ENCODE measurements at places on chromosomes 2 and 18.
A peak's percentile ranks its signal among the peaks of the same experiment; 100 is the strongest.

DNA sequence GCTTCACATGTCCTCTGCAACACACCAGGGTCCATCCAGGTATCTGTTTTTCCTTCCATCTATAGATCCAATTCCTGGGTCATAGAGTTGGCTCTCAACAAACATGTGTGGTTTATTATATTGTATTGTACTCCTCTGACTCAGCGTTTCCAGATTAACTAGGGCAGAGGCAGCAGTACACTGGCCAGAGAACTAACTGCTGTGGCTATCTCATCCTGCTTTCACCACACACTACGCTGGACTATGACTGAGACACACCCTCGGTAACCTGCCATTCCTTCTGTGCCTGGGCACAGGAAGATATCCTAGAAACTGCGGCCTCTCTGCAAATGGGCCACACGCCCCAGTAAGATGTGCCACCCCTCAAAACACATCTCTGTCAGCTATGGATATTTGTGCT lies 159.8 kb upstream of the STK17B start:
- DNase-seq: no peak

GRCh38 chr2:143329288-143329687 lies 200.1 kb downstream of the ARHGAP15 start:
- DNase-seq: no peak

DNA sequence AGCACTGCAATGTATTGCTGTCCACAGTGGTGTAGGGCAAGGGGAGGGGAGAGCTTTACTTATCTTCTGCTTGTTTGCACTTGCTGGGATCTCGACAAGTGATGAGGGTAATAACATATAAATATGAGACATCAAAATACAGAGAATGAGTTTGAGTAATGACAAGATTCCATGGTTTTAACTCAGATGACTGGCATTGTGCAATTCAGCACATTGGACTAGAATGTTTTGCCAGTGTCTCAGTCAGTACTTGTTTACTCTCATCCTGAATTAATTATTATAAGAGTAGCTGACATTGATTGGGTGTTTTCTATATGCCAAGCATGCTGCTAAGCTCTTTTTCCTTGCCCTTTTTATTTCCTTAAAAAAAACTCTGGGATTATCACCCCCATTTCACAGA lies 306.7 kb upstream of the MMADHC start:
- no peak for DNase-seq

DNA sequence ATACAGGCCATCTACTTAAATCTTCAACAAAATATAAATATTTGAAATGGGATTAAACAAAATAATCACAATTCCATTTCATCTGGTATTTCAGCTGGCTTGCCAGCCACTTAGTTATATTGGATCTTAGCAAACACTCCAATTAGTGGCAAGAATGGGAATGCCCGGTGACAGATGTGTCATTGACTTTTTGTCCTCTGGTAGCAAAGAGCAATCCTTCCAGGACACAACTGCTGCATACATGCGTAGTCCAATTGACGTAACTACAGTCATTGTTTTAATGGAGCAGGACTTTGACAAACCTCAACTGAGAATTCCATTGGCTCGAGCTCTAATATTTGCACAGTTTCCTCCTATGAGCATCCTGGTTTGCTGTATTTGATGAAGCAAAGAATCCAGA lies 69.9 kb downstream of the RNF152 start:
- no peak for DNase-seq

DNA sequence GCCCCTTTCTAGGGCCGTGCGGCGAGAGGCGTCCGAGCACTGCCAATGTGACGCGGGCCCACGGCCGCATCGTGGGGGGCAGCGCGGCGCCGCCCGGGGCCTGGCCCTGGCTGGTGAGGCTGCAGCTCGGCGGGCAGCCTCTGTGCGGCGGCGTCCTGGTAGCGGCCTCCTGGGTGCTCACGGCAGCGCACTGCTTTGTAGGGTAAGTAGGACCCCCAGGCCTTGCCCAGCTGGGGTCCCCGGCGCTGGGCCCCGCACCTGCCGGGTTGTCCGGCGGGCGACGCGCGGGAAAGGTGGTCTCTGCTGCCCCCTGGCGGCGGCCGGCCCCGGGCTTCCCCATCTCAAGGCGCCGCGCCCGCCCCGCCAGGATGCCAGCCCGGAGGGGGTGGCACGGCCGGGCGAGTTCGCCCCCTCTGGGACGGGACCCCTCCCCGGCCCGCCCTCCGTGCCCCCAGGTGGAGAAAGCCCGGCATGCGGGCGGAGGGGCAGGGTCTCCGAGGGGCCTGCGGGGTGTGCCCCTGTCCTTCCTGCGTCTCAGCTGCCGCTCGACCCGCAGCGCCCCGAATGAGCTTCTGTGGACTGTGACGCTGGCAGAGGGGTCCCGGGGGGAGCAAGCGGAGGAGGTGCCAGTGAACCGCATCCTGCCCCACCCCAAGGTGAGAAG lies 1.9 kb downstream of the PRSS56 start:
- peak; percentile 48 for DNase-seq

DNA sequence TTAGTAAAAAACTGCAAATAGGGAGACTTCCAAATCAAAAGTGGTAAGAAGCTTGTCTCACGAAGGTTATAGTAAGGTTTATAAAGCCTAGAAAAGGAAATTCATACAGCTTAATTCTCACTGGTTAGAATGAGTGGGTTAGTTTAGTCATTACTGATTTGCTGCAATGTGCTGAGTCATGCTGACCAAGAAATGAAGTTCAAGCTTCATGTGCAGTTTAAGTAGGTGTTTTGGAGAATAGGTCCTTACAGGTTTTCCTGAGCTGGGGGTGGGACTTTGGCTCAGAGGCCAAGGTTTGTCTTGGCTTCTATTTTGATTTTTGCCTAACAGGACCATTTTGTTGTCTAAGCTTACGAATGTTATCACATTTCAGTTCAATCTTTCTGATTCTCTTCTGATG lies 15.1 kb downstream of the CLIP4 start:
- no peak for DNase-seq

DNA sequence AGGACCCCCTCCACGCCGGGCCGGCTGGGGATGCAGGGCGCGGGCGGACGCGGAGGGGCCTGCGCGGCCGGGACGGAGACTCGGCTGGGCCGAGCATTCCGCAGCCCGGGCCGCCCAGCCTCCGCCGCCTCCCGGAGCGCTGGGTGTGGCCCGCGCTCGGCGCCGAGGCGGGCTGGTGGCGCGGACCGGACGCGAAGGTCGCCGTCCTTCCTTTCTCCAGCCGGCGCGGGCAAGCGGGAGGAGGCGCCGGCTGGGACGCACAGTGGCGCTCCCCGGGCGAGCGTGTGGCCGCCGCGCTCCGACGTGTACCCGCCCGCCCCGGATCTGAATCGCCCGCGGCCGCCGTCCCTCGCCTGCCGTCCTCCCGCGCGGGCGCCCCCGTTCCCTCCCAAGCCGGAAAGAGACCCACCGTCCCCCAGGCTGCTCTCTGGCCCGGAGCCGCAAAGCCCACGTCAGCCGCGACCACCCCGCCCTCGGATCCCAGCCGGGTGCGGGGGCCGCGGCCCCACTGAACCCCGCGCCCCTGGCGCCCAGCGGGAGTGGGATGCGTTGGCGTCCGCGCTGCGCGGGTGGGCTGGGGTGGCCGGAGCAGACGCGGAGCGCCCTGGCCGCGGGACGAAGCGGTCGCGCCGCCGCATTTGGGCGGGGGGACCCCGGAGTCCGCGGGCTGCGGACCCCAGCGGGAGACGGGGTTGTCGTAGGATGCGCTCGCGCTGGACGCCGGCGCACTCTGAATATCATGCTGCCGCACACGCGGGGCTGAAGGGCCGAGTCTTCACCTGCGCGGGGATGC lies 634 bp downstream of the SPATS2L start:
- no peak for DNase-seq

- no peak for DNase-seq
Observed at GRCh38 chr18:31482051-31482450, 15.9 kb upstream of the DSG2 start.

GRCh38 chr2:27174638-27175037 lies 25.8 kb downstream of the TCF23 start:
- DNase-seq: no peak

DNA sequence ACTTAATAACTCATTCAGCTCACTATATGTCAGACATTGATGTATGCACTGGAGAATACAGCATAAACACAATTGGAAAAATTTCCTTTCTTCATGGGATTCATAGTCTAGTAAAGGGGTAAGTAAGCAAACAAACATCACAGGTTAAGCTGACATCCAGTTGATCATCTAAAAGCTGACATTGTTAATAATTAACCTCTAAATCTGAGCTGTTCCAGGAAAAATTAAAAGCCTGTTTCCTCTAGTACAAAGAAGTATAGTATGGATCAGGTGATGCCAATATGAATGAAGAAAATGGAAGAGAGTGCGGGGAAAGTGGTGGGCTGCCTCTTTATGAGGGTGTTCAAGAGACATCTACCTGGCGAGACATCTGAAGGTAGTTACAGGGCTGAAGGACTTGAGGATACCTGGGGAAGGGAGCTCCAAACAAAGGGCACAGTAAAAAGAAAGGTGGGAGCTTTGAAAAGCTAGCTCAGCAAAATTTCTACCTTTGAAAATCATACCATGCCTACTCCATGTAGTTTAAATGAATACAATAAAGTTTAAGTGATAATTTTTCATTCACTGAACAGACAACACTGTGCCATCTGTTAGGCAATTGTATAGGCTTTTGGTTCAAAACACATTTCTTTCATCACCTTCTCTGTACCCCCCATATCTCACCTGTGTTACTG lies 619.3 kb downstream of the TRIB2 start:
- DNase-seq: no peak

DNA sequence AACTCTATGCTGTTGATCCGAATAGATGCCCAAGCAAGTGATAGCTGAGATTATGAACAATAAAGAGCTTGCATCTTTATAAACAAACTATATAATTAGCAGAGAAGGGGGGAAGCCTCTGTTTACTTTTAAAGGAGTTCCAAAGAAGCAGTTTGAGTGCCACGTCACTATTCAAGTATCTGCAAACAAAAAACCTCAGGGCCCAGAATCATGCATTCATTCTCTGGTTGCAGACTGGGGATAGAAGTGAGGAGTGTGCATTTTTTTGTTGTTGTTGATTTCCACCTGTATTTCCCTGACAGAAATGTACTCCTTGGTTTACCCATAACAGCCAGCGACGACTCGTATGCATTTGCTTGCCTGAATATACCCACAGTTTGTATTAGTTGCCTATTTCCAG lies 264.3 kb downstream of the PTGR3 start:
- no peak for DNase-seq

DNA sequence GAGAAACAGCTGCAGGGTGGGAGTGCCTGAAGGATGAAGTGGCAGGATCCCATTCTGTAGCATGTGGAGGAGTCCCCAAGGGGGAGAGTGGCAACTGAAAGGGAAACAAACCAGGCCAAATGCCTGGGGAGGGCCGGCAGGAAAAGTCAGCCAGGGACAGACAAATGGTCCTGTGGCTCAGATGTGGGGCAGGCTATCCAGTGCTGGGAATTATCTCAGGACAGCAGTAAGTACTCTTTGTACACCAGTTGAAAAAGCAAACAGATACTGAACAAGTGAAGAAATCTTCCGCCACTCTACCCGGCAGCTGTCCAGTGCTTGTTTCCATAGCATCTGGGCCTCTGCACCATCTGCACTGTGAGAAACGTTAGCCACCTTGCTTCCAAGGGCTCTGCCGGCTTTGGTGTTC lies 408.9 kb downstream of the LRATD1 start:
- no peak for DNase-seq

- DNase-seq: no peak
Observed at GRCh38 chr18:58400331-58400870, 228.5 kb downstream of the ALPK2 start.

DNA sequence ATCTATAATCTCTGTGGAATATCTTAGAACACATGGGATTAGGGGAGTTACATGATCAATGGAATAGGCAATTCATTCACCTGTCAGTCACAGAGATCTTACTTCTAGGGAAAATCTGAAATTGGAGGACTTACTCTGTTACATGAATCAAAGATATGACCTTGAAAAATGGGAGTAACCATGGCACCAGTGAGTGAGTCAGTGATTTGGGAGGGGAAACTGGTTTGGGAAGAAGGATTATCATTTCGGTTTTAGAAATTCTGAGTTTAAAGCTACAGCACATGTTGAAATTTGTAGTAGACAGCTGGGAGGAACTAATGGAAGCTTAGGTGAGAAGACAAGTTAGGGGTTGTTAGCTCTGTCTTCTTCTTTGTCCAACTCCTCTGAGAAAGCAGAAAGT lies 153.7 kb downstream of the CAMKMT start:
- DNase-seq: no peak

- DNase-seq: no peak
Observed at GRCh38 chr2:70344195-70344594, 42.3 kb upstream of the FAM136A start.

GRCh38 chr2:197092431-197092830 lies 165.9 kb upstream of the PGAP1 start:
- no peak for DNase-seq

GRCh38 chr2:112147382-112148168 lies 9.4 kb downstream of the FBLN7 start:
- no peak for DNase-seq

DNA sequence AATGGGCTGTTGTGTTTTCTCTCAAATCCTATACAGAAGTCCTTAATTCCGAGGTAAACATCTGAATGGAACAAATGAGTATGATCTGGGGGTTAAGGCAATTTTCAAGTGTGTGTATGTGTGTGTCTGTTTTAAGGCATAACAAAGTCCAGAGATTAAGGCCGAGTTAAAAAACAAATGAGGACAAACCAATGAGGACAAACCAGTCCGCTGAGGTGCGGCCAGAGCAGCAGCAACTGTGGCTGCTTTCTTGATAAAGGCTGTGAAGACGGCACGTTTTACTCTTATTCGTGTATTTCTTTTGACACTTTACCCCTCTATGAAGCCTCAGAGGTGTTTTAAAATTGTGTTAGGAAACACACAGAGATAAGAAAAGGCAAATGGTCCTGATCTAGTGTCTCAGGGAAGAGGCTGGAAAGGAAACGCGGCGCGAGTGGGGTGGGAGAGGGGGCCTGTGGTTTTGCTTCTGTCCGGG lies 495 bp upstream of the GULP1 start:
- DNase-seq: no peak

GRCh38 chr2:239311132-239312040 lies 89.4 kb downstream of the HDAC4 start:
- DNase-seq: no peak

DNA sequence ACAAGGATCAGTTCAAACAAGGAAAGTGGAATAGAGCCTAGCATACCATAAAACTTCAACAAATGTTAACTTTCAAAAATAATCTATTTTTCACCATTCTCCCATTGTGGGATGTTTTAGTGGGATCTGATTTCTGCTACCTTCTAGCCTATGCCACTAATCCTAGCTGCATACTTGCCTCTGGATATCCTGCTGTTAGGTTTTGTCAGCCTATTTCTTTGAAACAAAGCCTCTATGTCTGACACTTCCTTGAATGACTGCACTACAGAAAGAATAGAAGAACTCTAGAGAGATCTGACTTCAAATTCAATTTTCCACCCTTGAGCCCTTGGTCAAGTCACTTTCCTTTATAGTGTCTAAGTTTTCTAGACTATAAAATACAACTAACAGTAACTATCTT lies 291.5 kb downstream of the PTH2R start:
- DNase-seq: no peak

Measured in amygdala (tissue), 56 donors.